NCI-H2107 (cell line): ENCODE measurements at places on chromosomes 12 and 14.

DNA sequence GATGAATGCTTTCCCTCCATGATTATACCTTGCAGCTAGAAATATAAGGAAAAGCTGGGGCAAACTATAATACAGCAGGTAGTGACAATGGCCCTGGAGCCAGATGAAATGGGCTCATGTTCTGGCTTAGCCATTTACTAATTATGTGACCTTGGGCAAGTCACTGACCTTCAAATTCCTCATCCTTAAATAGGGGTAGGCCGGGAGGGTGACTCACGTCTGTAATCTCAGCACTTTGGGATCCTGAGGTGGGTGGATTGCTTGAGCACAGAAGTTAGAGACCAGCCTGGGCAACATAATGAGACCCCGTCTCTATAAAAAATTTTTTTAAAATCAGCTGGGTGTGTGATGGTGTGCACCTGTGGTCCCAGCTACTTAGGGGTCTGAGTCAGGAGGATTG lies 155.4 kb downstream of the C12orf75 start:
- no peak for DNase-seq

DNA sequence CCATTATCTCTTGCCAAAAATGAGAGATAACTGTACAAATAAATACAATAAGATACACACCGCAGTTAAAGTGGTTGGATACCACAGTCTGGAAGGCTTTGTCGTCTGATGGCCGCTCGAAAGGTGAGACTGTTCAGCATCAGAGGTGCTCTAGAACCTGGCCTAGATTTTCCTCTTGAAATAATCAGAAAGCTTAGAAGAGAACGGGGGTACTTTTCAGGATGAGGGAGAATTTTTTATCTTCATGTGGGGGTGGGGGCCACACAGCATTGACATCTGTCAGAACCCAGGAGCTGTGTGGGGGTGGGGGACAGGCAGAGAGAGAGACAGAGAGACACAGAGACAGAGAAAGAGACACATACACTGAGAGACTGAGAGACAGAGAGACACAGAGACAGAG lies 90.5 kb downstream of the GALNT9 start:
- DNase-seq: no peak

DNA sequence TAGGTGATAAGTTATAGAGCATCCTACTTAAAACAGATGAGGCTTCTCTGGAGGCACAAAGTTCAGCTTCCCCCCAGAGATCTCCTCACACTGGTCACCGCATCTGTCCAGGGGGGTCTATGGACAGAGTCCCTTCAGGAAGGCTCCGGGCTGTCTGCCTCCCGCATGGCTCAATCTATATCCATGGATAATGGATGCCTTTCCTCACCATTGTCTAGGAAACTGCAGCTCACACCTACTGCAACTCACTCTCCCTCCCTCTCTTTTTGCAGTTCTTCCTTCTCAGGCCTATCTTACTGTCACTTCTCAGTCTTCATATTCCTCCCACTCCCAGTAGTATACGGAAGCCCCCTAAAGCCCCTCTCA lies 100.6 kb upstream of the BCL2L14 start:
- no peak for DNase-seq

- no peak for DNase-seq
These were observed 131.1 kb upstream of the VRK1 start for GRCh38 chr14:96666088-96666487.

GRCh38 chr12:8127138-8127537 lies 3.7 kb downstream of the CLEC4A start:
- DNase-seq: no peak

- DNase-seq: peak; percentile 48
These were observed 7.4 kb upstream of the KTN1 start for GRCh38 chr14:55572578-55572977.

DNA sequence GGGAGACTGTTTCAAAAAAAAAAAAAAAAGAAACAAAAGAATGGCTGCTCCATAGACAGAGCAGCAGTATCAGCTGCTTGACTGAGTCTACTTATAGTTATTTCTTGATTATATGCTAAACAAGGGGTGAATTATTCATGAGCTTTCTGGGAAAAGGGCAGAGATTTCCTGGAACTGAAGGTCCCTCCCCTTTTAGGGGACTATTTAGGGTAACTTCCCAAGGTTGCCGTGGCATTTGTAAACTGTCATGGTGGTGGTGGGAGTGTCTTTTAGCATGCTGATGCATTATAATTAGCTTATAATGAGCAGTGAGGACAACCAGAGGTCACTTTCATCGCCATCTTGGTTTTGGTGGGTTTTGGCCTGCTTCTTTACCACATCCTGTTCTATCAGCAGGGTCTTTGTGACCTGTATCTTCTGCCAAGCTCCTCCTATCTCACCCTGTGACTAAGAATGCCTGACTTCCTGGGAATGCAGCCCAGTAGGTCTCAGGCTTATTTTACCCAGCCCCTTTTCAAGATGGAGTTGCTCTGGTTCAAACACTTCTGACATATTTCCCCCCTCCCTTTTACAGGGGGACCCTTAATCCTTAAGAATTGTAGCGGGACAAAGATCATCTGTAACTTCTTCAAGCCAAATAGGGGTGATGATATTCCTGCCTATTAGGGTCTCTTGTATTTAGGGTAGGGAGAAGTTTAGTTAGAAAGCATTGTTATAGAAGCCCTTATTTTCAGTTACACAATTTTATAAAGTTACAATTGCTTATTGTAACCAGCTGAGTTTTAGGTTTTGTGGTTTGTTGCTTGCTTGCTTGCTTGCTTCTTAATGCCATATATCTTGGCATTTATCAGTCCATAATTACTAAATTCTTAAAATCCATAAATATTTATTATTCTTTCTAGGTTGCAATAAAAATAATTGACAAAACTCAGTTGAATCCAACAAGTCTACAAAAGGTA lies 42.5 kb downstream of the MARK3 start:
- no peak for DNase-seq

- no peak for DNase-seq
These were observed 20.2 kb upstream of the CHGA start for GRCh38 chr14:92902726-92903125.
